Esophagus squamous epithelium (tissue), 5 donors: ENCODE measurements at places on chromosomes 2 and 18.

GRCh38 chr2:21772624-21773023 is 648.9 kb downstream of the TDRD15 start:
- no peak for DNase-seq

- no peak for DNase-seq
These were observed 274.9 kb upstream of the VWC2L start for GRCh38 chr2:214135966-214136365.

GRCh38 chr2:218988164-218988563 is 3.2 kb upstream of the FEV start:
- DNase-seq: no peak

GRCh38 chr2:939936-940601 is 10.6 kb upstream of the SNTG2 start:
- no peak for DNase-seq

GRCh38 chr2:109318150-109318948 is 189.3 kb downstream of the SH3RF3 start:
- DNase-seq: peak; percentile 14

DNA sequence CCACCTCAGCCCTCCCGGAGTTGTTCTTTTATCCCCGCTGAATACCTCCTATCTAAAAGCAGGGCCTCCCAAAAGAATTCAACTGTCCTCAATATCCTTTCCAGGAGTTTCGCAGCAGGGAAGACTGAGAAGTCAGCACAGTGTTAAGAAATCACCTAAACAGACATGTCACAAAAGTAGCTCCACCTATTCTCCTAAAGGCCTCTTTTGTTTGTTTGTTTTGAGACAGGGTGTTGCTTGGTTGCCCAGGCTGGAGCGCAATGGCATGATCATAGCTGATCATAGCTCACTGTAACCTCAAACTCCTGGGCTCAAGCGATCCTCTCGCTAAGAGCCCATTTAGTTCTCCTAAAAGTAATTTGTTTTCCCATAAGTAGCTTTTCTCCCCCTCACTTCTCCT is 53.8 kb downstream of the TEX44 start:
- no peak for DNase-seq

GRCh38 chr2:96241900-96242611 is 23.7 kb downstream of the TMEM127 start:
- no peak for DNase-seq

GRCh38 chr2:151760139-151760650 is 25.9 kb upstream of the NEB start:
- no peak for DNase-seq

- DNase-seq: no peak
These were observed 33.7 kb downstream of the ATP9B start for GRCh38 chr18:79102886-79103285.

DNA sequence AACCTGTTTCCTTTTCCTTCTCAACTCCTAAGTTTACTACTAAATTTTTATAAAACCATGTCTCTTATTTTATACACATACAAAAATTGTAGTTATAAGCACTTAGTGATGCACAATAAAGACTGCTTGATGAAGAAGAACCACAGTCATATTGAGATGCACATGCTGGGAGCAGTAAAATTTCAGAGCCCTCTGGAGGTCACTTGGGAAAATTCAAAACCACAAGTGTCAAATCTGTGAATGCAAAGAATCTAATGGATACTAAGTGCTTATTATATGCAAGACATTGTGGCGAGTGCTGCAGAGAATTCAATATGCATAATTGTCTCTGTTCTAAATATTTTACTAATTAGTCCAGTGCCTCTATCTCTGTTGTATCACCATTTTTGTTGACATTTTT is 180.5 kb downstream of the VWC2L start:
- DNase-seq: no peak

DNA sequence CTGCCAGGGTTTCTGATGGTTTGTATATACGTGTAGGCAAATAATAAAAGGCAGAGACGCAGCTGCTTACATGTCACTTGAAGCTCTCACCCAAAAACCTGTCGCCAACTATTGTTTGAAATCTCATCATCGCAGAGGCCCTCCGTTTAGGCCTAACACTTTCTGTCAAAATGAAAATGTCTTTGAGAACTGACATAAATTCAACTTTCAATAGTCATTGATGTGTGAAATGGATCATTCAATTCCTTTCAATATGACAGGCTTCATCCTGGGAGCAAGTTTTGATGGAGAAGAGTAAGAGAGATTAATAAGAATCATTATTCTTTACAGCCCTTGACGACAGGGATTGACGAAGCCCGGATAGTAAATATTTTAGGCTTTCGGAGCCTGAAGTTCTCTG is 2.7 kb downstream of the ACTG2 start:
- DNase-seq: no peak

DNA sequence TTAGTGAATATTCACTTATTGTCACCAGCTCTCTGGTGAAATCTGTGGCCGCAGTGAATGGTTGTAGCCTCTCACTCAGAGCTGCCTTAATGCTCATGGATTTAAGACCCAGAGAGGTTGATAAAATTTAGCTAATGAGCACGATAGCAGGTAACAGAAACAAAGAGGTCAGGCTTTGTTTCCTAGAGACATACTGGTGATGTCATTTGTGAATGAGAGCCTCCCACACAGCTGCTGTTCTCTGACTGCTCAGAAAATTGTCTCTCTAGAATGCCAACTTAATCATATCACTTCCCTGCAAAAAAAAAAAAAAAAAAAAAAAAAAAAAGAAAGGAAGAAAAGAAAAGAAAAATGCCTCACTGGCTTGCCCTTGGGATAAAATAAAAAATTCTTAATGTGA is 411.7 kb upstream of the MYT1L start:
- DNase-seq: no peak

GRCh38 chr2:11746807-11747459 is 501 bp downstream of the LPIN1 start:
- no peak for DNase-seq

DNA sequence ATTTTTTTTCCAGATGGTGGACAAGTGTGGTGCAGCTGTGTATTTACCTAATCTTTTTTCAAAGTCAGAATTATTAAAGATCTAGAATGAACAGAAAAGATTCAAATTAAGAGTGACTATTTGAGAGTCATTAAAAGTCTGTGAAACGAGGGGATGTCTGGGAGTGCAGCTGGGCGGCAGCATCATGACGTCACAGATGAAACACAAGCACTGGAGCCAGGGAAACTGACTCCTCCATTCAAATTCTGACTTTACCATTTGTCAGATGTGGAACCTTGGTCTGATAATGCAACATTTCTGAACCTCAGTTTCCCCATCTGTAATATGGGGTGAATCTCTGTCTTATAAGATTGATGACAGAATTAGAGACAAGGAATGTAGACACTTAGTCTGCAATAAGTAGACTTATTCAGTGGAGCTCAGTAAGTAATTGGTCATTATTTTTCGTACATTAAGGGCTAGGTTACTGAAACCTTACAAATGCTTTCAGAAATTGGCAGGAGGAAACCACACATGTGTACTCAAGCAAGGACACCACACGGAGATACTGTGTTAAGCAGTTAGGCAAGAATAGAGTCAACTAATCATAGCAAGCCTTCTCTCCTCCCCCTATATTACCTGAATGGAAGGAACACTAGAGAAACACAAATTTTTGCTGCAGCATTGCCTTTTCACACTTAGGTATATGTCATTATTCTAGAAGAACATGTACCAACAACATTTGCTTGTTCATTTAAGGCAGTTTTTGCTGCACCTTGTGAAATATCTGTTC is 27.8 kb upstream of the CXXC1 start:
- DNase-seq: no peak

DNA sequence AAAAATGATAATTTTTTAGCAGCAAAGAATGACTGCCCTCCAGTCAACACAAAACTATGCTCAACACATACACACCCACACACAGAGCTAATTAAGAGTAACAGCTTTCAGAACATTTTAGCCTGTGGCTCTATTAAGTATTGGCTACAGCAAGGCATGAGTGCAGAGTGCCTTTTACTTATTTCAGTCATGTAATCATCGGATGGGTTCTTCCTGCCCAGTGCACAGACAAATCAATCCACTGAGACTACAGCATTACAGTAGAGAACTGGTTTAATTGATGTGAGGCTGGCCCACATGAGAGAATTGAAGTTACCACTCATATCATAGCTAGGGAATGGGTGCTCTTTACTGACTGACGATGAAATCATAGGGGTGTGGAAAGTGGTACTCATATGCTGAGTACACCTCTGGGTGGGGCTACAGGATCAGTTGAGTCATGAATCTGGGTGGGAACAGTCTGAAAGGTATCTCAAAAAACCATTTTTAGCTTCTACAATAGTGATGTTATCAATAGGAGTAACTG is 241.0 kb downstream of the FSIP2 start:
- DNase-seq: no peak

DNA sequence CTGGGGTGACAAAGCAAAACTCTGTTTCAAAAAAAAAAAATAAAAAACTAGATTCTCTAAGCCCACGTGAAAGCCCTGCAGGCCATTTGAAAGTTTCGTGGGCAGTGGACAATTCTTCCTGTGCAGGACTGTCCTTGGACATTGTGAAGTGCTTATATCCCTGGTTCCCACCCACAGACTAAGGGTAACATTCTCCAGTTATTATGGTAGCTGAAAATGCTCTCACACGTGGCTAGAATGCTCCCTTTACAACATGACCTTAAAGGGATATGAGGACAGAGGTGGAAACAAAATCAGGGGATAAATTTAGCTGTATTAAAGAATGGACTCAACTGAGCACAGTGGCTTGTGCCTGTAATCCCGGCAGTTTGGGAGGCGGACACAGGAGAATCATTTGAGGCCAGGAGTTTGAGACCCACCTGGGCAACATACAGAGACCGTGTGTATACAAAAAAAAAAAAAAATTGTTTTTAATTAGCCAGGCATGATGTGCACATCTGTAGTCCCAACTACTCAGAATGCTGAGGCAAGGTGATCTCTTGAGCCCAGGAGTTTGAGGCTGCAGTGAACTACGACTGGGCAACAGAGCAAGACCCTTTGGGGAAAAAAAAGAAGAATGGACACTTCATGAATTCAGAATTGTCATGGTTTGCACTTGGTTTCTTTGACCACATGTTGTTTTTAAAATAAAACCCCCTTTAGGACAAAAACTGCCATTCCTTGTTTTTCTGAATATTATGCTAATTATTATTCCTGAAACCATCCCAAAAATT is 167.9 kb downstream of the MGAT5 start:
- DNase-seq: no peak

- no peak for DNase-seq
These were observed 99.0 kb upstream of the MCFD2 start for GRCh38 chr2:47014564-47015051.

DNA sequence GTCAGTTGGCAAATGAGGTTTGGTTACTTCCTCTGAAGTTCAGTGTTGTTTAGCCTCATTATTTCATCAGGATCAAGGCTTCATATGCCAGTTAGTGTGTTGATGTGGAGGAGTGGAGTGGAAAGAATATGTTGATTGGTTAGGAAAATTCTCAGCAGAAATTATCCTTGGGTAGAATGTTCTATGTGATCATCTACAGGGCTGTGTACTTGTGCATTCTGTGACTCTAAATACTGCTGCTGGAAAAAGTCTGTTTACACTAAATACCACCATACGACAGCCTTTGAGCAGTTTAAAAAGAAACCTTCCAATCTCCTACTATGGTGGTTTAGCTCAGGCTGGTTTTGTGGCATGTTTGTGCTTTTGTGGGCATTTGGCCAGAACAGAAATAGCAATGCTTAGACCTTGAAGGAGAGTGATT is 25.8 kb downstream of the CAB39 start:
- no peak for DNase-seq

DNA sequence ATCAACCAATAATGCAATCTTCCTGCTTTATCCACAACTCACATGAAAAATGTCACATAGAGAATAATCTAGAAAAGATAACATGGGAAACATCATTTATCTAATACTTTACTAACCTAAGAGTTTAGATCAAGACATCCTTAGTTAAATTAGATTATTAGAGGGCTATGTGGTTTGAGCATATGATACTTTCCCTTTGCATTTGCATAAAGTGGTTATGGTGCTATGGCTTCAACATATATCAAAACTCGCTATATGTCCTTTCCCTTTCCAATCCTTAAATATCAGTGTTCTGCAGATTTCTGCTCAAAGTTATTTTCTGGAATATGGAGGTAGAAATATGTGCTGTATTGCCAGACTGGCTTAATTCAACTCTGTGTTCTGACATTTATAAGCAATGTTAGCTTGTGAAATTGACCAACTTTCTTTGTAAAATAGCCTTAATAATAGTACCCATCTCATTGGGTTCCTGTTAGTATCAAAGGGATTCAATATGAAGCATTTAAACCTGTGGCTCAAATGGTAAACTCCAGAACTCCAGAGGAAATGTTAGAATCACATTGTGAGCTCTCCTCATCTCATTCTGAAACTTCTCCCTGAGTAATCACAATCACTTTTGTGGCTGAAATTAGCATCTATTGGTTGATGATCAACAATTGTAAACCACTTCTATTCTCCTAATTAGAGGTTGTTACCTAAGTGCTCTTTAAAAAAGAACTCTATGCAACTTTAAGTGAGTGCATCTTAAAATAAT is 1089.9 kb upstream of the SLC39A10 start:
- DNase-seq: no peak

- no peak for DNase-seq
These were observed 16.6 kb downstream of the ATOH8 start for GRCh38 chr2:85770369-85770768.

- DNase-seq: no peak
These were observed 168.4 kb upstream of the THUMPD2 start for GRCh38 chr2:39947294-39948015.

- DNase-seq: no peak
These were observed 20.2 kb downstream of the TWIST2 start for GRCh38 chr2:238868067-238868524.

- no peak for DNase-seq
These were observed 170.7 kb downstream of the STK39 start for GRCh38 chr2:168076731-168077130.

- no peak for DNase-seq
These were observed 17.9 kb downstream of the PPP3R1 start for GRCh38 chr2:68234405-68234804.

DNA sequence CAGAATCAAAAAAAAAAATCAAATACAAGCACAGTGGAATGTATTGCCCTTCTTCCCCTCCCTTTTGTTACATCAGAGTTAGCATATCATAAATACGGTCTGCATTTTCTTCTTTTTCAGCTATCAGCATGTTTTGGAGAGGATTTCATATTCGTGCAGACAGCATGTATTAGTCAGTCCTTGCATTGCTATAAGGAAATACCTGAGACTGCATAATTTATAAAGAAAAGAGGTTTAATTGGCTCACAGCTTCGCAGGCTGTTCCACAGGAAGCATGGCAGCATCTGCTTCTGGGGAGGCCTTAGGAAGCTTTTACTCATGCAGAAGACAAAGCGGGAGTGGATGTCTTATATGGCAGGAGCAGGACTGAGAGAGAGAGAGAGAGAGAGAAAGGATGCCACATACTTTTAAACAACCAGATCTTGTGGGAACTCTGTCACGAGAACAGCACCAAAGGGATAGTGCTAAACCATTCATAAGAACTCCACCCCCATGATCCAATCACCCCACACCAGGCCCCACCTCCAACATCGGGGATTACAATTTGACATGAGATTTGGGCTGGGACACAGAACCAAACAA is 8.9 kb downstream of the IL1B start:
- no peak for DNase-seq
